ENCODE measurements at places on chromosomes 3 and 15.
A peak's percentile ranks its signal among the peaks of the same experiment; 100 is the strongest.

DNA sequence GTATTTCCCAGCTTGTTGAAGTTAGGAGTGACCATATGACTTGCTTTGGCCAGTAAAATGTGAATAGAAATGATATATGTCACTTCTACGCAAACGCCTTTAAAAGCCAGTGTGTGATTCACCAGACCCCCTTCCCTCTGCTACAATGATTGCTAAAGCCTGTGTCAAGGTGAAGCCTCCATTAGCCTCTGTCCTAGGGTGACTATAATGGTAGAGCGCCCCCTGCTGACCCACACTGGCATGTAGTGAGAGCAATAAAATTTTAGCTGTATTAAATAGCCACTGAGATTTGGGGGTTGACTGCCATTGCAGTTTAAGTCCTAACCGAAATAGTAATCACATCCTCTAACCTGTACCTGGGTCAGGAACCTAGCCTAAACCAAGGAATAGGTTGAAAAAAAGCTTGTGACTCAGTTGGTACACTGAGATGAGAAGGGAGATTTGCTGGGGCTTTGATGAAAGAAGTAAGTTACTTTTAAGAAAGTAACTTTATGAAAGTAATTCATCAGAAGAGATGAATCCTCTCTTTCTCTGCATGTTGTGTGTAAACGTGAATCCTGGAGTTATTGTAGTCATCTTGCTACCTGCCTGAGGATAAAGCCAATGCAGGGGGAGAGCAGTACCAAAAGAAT is 52.6 kb downstream of the GTF2E1 start:
- peak; percentile 34 for DNase-seq

- DNase-seq: no peak
These were observed 51.0 kb downstream of the NKIRAS1 start for GRCh38 chr3:23865595-23866396.

GRCh38 chr3:72355168-72355567 is 493.1 kb downstream of the SHQ1 start:
- no peak for DNase-seq

GRCh38 chr3:8635125-8635524 is 9.5 kb downstream of the SSUH2 start:
- no peak for DNase-seq

- peak; percentile 76 for DNase-seq
These were observed 6.0 kb upstream of the LIPH start for GRCh38 chr3:185558395-185558794.

DNA sequence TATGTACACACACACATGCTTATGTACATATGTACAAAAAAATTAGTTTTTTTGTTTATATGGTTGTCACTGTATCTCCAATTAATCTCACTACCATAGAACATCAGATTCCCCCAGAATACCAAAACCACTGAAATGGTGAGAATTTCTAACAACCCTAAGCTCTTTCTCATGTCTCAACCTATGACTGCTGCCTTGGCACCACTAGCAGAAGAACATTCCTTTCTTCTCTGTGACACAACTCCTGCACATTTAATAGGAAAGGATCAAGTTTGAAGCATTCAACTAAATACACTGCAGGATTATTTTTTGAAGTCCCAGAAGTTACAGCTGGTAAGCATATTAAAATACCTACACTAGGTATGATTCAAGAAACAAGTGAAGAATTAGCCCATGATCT is 109.6 kb downstream of the FAM174B start:
- no peak for DNase-seq

GRCh38 chr3:134336587-134336986 is 37.7 kb downstream of the AMOTL2 start:
- DNase-seq: peak; percentile 57

- no peak for DNase-seq
These were observed 333.5 kb upstream of the AZI2 start for GRCh38 chr3:28682121-28682520.

DNA sequence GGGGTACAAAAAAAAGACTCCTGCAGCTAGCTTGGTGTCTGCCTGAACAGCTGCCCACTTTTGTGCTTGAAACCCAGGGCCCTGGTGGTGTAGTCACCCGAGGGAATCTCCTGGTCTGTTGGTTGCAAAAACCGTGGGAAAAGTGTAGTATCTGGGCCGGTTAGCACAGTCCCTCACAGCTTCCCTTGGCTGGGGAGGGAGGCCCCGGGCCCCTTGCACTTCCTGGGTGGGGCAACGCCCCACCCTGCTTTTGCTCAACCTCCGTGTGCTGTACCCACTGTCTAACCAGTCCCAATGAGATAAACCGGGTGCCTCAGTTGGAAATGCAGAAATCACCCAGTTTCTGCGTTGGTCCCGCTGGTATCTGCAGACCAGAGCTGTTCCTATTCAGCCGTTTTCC is 211.7 kb upstream of the ZPLD1 start:
- no peak for DNase-seq

DNA sequence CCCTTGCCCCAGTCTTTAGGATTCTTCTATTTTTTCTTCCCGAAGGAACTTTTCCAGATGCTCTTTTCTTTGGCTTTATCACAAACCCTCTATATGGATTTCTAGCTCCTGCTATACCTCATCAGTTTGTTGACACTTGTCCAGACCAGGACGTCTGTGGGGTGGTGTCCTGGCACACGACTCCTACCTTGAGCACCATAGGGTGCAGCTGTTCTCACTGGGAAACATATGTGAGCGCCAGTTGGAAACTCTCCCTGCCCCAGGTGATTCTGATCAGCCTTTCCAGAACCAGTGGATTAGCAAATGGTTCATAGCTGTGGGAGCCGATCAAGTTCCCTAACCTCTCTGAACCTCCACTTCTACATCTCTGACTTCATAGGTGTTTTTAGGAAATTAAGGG is 40.6 kb upstream of the USP3 start:
- no peak for DNase-seq

DNA sequence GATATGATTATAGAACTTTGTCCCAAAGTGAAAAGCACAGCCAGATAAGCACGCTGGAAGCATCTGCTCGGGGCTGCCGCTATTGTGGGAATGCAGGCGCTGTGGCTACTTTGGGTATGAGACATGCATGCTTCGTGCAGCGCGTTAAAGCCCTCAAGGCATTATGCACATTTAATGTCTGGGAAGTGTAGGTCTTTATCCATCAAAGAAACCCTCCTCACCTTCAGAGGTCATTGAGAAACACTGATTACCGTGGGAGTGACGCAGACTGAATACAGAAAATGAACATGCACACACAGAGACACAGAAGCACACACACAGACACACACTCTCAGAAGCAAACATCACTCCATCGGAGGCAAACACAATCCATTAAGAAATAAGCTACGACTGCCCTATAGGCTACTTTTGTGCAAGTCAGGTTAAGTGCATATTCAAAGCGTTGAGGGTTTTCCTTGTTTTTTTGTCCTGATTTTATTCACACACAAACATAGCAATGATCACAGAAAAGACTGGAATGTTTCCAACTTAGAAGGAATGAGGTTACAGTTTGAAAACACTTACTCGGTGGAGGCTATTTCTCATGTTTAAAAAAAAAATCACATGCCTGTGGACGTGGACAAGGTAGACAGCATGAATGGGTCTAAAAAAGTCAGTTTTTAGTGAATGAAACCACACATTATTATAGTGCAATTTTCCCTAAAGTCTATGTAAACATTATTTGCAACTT is 68.5 kb downstream of the PLCH1 start:
- DNase-seq: peak; percentile 20

DNA sequence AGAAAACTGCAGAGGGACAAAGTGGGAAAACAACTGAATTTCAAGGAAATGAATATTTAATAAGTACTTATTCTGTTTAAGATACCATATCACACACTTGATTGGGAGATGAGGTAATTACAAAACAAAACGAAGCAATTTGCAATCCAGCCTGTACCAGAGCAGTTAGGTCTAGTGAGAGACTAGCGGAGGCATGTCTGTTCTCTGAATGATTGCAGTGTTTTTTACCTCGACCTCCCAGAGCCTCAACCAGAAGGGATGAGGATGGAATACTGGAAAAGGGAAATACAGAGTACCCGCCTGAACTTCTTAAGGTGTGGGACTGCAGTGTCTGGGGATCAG is 59.5 kb downstream of the PIK3CB start:
- no peak for DNase-seq

DNA sequence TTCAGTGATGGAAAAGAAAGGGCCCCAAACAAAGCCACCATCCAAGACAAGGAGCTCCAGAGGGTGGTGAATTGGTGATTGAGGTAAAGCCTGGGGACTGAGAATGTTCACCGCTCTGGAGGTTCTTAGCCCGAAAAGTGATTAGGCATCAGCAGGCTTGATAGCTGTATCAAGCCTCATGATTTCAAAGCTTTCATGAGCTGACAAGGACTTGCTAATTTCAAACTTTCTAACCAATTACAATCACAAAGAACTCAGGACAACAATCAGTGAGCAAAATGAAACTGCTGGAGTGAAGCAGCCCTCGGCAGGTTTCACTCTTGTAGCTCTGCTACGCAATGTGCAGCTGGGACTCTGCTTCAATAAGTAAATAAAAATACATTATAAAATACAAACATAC is 391.3 kb downstream of the TIGIT start:
- no peak for DNase-seq

DNA sequence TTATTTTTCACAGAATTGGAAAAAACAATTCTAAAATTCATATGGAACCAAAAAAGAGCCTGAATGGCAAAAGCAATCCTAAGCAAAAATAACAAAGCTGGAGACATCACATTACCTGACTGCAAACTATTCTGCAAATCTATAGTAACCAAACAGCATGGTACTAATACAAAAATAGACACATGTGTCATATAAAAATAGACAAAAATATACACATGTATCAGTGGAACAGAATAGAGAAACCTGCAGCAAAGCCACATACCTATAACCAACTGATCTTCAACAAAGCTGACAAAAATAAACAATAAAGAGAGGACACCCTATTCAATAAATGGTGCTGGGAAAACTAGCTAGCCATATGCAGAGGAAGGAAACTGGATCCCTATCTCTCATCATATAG is 259.6 kb downstream of the IGSF11 start:
- no peak for DNase-seq

DNA sequence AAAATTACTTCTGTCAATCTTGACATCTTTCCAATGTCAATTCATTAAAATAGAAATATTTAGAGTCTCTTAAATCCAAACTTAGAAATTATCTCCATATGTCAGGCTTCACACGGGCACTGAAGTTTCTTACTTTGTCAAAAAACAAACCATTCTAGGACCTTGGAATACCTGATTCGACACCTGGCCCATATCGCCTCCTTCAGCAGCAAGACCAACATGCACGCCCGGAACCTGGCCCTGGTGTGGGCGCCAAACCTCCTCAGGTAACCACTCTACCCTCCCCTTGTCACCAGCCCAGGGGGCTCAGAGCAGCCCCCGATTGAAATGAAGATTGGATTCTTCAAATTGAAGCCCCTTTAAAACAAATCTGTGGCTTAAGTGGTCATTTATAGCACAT is 81.3 kb downstream of the TMEM39A start:
- DNase-seq: no peak

- DNase-seq: no peak
These were observed 264.0 kb upstream of the DPH6 start for GRCh38 chr15:35810007-35810406.

- DNase-seq: no peak
These were observed 28.6 kb downstream of the BHLHE40 start for GRCh38 chr3:5007873-5008272.

DNA sequence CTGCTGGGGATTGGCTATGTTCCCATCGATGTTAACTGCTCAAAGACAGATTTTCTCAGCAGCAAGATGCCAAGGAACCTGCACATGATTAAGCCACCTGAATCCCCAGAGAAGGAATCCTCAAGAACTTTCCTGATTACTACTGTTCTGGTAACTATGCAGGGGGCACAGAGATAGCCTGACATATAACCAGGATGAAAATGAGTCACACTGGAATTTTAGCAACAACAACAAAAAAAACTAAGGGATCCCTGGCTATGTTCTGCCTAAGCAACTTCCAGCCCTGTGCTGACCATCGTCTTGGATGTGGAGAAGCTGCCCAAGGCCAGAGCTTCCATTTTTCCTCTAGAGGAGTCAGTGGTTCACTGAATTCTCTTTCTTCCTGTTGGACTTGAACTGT is 13.8 kb downstream of the RIOX2 start:
- no peak for DNase-seq

DNA sequence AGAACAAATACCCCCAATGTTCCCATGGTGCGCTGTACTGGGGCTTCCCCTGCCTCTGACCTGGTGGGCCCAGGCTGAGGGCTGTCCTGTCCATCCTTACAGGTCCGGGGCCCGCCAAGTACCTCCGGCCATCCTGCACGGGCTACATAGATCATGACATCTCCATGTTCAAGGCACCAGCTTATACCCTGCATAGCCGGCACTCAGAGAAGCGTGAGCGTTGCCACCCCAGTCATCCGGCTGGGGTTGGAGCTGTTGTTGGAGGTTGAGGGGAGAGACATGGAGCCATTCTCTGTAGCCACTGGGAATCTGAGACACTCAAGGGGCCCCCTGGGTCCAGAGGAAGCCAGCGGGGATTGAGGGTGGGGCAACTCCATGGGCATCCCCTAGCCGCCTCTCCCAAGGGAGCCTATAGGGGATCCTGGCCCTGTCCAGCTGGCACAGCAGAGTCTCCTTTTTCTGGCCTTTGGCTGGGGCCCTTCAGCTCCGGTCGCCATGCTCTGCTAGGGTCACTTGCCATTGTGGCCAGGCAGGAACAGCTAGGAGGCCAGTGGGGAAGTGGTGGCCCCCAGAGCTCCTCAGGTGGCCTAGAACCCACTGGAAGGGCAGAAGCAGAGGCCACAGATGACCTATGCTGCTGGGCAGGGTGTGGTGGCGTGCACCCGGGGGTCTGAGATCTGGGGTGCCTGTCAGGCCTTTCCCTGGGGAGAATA is 12.5 kb upstream of the CSPG4 start:
- DNase-seq: no peak
